ENCODE measurements at places on chromosomes 6 and 20. TPM values are rescaled to one million over a fixed set of nuclear protein-coding genes. Genes with fewer than 3 reads are reported as not detected.
A peak's percentile ranks its signal among the peaks of the same experiment; 100 is the strongest.

ACSS1 gene
- total RNA-seq, result 39.6 TPM

SH3BGRL2 gene
- 114 TPM for total RNA-seq

HLA-DQB1 gene
- total RNA-seq, result not detected

IPCEF1 gene
- total RNA-seq, result 2.3 TPM

MRAP2 gene
- 3.1 TPM for total RNA-seq

LY6G6F gene
- not detected for total RNA-seq

MACROD2 gene
- total RNA-seq, result 0.85 TPM

GRCh38 chr20:19887556-19888268 lies 129.4 kb upstream of the NAA20 start:
- DNase-seq, result peak; percentile 51

- DNase-seq, result no peak
These were observed 12.9 kb downstream of the ITCH start for GRCh38 chr20:34375977-34376430.

DNA sequence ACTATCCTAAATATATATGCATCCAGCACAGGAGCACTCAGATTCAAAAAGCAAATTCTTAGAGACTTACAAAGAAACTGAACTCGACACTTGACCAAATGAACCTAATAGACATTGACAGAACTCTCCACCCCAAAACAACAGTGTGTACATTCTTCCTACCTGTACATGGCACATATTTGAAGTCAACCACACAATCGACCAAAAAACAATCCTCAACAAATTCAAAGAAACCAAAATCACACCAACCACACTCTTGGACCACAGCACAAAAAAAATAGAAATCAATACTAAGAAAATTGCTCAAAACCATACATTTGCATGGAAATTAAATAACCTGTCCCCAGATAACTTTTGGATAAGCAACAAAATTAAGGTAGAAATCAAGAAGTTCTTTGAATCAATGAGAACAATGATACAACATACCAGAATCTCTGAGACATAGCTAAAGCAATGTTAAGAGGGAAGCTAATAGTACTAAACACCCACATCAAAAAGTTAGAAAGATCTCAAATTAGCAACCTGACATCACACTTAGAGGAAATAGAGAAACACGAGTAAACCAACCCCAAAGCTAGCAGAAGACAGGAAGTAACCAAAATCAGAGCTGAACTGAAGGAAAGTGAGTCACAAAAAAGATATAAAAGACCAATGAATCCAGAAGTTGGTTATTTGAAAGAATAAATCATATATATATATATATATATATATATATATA lies 12.5 kb upstream of the TREM1 start:
- DNase-seq, result no peak

- no peak for DNase-seq
These were observed 49.0 kb downstream of the RREB1 start for GRCh38 chr6:7156643-7157278.

DNA sequence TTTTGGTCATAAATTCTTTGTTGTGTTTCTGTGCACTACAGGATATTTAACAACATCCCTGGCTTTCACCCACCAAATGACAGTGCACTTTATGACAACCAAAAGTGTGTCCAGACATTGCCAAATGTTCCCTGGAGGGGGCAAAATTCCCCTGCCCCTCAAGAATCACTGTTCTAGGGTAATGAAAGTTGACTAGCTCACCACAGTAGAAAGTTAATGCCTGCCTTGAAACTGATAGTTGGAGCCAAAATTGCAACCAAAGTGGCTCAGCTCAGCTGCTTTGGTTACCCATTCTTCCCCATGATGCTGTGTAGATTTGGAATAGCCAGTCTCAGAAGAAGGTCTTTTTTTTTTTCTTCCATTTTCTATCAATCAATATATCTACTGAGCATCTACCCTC lies 150.6 kb downstream of the RALGAPA2 start:
- no peak for DNase-seq

GRCh38 chr6:33688006-33688405 lies 23.5 kb downstream of the UQCC2 start:
- no peak for DNase-seq

GRCh38 chr20:19522071-19522801 lies 235.8 kb upstream of the RIN2 start:
- DNase-seq, result no peak

GRCh38 chr6:151627689-151628444 lies 134.1 kb downstream of the CCDC170 start:
- DNase-seq, result peak; percentile 31

DNA sequence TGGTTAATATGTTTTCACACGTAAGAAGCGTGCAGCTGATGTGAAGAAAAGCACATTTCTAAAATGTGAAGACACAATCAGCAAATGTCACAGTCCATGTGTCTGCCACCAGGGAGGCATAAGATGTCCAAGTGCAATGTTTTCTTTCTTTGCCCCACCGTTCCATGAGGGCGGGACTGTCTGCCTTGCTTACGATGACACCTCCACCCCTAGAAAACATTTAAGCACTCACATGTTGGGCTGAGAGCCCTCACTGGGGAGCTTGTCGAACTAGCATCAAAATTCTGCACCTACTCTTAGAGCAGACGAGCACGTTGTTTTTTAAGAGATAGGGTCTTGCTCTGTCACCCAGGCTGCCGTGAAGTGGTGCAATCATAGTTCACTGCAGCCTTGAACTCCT lies 57.6 kb downstream of the PSMG4 start:
- DNase-seq, result no peak

DNA sequence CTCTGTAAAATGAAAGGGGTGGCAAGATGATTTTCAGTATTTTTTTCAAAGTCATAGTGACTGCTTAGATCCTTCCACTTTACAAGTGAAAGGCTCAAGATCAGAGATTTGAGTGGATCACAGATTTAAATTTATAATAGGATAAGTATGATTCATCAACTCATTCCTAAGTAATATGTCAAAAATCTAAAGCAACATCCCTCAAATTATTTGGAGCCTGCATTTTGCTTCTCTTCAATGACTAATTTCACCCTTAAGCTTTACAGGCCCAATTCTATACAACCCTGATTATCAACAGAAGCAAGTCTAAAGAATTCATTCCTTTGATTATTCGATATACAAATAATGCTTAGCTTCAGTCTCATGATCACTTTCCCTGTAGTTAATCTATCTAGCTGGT lies 93.9 kb upstream of the HEY2 start:
- DNase-seq, result no peak

DNA sequence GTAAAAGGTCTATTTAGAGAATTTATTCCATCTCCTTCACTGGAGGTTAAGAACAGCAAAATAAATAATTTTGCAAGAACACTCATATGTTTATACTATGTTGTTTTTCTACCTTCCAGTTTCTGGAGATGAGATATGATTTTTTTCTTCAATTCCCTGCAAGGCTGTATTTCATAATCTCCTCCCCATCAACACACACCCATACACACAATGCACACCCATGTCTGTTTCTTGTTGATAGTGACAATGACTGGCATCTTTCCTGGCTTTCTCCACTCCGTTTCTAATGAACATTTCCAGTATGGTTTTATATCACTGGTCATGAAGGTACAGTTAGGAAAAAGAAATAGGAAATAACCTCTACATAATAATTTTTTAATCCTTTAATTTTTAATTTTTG lies 202.1 kb downstream of the ARHGAP18 start:
- DNase-seq, result no peak

DNA sequence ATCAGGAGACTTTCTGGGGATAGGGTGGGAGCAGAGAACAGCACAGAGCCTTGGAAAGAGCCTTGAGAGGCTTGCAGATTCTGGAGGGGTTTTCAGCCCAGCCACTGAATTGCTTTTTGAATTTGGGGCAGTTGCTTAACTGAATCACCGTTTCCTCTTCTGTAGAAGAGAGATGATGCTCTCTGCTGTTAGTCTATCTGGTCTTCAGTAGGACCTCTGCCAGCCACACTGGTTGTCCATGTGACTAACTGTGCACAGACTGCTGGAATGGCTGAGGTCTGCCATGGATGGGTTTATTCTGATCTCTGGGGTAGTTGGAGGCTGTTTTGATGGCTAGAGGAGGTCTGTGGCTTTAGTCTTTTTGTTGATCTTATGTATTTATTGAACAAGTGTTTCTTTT lies 21.4 kb upstream of the PRDM1 start:
- DNase-seq, result no peak

DNA sequence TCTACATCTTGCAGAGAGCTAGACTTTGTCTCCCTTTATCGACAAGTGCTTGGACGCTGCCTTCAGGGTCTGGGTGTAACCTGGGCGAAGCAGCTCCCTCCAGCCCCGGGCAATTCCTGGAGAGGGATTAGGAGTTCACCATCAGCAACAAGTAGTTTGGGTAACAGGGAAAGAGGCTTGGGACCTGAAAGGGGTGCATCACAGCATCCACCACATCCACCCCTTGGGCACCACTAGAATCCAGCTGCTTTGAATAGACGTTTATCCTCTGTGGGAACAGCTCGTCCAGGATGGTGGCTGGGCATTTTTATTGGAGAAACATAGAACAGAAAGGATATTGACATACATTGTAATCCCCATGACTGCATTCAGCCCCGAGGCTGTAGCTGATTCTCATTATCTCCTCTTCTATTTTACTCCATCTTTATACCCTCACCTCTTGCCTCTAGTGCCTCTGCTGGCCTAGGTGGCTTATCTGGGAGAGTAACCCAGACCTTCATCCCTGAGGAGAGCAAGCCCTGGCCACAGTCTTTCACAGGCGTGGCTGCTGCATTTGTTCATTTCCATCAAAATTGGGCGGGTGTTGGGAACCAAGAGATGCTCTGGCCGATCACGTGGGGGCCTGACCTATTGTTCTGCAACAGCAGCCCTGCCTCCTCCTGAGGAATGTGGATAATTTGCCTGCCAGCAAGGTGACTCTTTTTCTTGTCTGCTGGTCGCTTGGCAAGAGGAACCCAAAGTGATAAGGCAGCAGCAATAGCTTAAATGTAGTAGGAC lies 109.2 kb upstream of the RALGAPA2 start:
- DNase-seq, result no peak
